ENCODE measurements at places on chromosomes 1 and 21.

DNA sequence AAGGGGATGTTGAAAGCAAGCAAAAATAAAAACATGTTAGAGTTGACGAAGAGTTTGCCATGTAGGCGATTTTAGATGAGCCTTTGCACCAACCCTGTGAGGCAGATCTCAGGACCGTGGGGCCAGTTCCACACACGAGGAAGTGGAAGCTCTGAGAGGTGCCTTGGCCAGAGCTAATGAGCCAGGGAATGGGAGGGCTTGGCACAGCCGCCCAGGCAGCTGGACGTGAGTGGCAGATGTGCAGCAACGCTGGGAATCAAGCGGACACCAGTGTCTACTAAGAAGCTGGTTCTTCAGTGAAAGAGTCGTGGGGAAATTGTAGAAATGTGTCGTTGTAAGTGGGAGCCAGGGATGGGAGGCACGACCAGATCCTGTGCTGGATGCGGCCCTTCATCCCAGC is 58.9 kb upstream of the COL6A1 start:
- DNase-seq = no peak

GRCh38 chr21:39452207-39452969 is 618 bp downstream of the SH3BGR start:
- no peak for DNase-seq

DNA sequence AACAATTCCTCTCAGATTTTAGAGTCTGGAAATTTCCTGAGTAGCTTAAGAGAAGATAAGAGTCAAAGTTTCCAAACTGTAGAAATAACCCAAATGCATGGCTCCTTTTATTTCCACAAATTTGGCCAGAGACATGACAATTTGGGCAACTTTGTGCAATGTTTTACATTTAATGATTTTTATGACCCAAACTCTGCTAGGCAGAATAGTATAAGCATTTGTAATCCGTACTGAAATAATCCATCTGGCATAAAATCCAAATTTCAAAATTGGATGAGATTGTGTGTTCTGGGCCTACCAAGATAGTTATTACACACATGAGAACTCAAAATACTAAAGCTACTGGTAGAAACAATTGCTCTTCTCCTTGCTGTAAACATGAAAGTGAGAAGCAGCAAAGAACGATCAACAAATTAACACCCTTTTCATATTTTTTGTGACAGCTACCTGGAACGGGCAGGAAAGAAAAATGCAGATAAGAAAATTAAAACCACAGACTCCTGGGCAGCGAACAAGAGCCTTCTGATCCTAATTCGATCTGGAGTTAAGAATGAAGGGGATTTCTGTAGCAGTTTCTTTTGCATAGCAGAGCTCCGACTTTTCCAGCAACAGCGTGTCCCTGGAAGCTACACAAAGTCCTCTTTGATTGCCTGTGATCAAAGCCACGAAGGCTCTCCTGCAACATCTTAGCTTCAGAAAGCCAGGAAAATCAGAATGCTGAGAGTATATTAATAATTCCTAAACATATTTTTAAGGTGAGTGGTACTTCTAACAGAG is 191.2 kb downstream of the GRIK1 start:
- no peak for DNase-seq

- DNase-seq = no peak
Measured at GRCh38 chr1:231318015-231318355, 19.7 kb downstream of the EXOC8 start.

GRCh38 chr21:46357335-46357604 is 33.3 kb downstream of the PCNT start:
- no peak for DNase-seq

DNA sequence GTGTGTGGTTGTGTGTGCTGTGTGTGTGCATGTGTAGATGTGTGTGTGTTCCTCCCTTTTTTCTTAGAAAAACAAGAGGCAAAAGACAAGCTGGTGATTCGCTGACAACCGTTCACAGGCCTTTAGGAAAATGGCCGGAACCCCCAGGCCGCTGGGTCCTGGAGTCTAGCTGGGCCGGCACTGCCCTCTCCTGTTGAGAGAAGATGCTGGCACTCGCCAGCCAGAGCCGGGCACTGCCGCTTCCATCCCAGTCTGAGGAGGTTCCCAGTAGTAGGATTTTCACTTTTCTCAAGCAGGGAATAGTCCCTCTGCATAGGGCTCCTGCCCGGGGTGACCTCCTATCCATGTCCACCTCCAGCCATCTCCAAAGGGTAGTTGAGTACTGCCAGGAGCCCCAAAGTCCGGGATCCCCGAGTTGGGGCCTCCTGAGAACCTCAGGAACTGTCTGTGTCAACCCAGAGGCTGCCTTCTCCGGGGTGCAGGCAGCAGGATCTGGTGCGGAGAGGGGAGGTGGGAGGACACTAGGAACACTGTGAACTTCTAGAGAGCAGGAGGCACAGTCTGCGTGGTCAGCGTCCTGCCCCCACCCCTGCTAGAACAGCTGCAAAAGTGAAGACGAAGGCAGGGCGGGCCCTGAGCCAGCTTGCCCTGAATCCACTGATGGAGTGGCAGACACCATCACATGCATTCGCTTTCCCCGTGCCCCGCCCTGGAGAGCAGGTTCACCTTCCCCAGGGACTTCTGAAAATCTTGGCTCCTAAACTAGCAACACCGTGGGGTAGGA is 44.1 kb upstream of the ARHGEF16 start:
- no peak for DNase-seq

- peak; percentile 20 for DNase-seq
Measured at GRCh38 chr1:161258439-161259344, at the start of gene PCP4L1. PCP4L1 (plus strand) TSS chr1:161258745; CDS start chr1:161258975, 230 bp downstream.

DNA sequence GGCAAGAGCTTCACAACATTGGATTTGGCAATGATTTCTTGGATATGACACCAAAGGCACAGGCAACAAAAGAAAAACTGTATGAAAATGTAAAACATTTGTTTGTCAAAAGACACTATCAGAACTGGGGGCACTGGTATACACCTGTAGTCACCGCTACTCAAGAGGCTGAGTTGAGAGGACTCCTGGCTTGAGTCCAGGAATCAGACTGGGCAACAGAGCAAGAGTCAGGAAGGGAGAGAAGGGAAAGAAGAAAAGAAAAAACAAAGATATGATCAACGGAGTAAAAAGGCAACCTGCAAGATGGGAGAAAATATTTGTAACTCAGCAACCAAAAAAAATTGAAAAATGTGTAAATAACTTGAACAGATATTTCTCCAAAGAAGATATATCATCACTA is 6.0 kb upstream of the TUT4 start:
- no peak for DNase-seq

DNA sequence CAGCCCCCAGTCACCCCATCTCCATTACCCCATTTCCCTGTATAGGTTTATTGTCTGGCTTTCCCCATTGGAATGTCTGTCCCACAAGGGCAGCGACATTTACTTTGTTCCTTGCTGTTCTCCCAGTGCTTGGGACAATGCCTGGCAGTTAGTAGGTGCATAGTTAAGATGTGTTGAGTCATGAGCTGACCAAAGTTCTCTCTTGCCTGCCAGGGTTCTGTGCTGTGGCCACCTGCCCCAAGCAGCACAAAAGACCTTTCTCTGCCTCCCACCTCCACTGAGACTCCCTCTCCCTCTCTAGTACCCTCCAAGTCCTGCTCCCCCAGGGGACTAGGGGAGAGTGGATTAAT is 40.0 kb downstream of the TMCO4 start:
- DNase-seq = no peak

- DNase-seq = no peak
Measured at GRCh38 chr1:26983863-26984262, 9.6 kb upstream of the TRNP1 start.

DNA sequence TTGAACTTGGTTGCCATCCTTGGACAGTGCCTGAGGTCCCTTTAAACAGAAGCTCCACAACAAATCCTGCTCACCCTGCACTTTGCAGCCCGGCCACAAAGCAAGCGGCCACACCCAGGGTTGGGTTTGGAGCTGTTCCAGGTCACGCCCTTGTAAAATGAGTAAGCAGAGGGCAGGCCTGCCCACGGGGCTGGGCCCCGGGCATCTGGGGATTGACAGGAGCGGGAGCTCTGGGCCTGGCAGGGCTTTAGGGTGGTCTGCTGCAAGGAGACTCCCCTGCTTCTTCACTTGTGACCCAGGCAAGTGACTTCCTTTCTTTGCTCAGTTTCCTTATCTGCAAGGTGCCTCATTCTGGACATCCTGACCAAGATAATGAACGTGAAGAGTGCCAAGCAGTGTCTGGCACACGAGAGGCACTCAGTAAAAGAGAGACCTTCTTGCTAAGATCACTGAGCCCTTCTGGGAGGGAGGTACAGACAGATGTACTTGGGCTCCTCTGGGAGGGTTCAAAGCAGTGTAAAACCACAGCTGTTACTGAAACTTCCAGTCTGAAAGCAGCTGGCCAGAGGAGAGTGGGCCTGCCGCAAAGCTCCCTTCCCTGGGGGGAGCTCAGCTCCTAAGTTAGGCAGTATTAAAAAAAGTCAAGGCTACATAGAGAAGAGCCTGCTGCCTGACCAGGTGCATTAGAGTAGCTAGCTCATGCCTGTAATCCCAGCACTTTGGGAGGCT is 2.6 kb downstream of the E2F2 start:
- no peak for DNase-seq

DNA sequence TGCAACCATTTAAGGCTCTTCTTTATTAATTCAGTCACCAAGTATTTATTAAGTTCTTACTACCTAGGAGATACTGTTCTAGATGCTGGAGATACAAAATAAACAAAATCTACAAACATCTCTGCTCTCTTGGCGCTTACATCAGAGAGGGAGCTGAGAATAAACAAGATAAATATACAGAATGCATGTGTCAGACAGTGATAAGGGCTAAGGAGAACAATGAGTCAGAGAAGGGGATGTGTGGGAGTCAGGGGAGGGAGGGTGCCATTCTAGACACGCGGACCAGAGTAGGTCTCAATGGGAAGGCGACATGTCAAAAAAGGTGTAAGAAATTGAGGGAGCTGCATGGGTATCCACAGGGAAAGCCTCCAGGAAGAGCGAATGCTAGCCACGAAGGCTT is 393.2 kb downstream of the RWDD3 start:
- DNase-seq = no peak

- DNase-seq = no peak
Measured at GRCh38 chr21:40689840-40690360, 157.1 kb downstream of the DSCAM start.

DNA sequence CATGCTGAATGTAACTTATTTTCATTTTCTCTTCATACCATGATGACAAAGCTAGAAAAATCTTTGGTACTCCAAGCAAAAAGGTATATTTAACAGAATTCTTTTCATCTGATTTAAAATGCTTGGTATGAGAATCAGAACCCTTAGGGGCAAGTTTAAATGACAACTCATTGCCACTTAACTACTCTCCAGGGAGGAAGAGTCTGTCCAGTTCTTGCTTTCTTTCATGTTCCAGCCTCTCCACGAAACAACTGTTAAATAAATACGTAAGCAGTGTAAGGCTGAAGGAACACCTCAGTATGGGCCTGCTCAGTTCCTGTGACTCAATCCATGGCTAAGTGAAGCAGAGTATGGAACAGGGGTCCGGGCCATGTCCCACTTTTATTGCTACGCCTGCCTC is 1.6 kb downstream of the LCE2A start:
- DNase-seq = no peak

DNA sequence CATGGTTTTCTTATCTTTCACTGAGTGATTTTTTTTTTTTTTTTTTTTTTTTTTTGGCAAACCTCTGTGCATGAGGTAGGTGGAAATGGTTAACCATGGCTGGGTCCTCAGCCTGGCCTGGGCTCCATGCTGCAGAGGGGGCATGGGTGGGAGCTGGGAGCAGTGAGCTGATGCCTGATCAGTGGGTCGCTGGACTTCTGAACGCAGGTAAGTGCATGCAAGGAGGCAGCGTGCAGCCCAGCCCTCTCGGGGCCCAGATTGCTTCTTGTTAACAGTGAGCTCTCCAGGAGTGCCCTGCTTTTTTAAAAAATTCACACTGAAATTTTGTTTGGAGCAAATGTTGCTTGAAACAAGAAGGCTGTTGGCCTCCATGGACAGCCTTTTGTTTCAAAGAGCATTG is 75.2 kb downstream of the UCK2 start:
- no peak for DNase-seq

DNA sequence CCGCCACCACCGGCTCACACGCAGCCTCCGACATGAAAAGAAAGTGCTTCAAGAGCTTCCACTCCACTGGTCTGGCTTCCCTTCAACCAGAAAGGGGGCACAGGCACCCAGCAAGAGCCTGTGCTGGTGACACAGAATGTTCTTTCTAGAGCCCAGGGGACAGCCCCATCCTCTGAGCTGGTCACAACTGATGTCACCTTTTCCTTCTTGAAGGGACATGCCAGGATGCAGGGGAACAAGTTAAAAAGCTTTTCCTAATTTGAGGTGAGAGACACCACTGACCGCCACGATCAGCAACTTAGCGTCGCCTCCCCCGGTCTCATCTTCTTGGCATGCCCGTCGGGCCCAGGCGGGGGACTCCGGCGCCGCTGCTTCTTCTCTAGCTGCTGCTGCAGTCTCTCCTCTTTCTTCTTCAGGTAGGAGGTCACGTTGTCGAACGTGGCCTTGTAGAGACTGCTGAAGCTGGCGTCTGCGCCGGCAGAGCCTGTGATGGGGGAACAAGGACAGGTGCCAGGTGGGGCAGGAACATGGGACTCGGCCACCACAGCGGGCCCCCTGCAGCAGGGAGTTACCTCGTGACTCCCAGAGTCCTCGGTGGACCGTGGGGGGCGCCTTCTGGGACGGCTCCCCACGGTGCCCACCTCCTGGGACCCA is 29.5 kb downstream of the WDR4 start:
- no peak for DNase-seq

GRCh38 chr1:231729544-231729943 is 103.0 kb downstream of the DISC1 start:
- DNase-seq = no peak

- DNase-seq = no peak
Measured at GRCh38 chr1:228944296-228944695, 209.0 kb downstream of the RHOU start.

DNA sequence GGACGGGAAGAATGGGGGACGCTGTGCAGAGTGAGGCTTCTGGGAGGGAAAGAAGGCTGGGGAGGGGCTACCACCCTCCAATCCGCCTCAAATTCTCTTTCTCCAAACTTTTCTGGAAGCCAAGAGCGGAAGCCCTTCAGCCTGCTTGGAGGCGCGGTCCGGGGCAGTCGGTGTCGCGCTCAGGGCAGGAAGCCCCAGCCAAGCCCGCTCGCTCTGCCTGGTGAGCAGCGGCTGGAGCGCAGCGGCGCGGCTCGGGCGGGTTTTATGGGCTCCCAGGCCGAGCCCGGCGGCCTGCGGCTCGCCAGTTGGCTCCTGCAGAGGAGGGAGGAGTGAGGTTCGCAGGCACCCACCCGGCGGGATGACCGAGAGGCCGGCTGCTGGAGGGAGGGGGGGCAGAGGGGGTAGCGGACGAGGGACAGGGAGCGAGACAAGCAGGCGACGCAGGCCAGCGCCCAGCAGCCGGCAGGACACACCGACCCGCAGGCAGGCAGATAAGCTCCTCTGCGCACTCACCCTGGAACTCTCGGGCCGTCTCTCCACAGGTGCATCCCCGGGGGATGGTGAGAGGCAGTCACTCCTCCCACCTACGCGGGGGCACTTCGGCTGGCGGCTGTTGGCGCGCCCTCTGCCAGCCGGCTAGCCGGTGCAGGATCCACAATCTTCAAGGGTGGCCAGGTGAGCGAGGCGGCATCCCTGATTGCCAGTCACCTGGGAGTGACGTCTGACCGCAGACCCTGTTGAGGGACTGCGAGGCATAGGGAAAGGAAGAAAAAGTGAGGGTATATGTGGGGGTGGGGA is at the start of gene AVPR1B:
TSS of gene AVPR1B (minus strand) at position 238 of the 798 bp plus-strand sequence. CDS start 498 bp downstream, outside the sequence.
- no peak for DNase-seq

- DNase-seq = no peak
Measured at GRCh38 chr1:70706381-70707037, 295.4 kb downstream of the CTH start.

- DNase-seq = no peak
Measured at GRCh38 chr21:30234643-30235042, 18.7 kb upstream of the CLDN8 start.

Data from brain pericyte (primary cell).